ENCODE measurements at places on chromosomes 4 and X.

- no peak for DNase-seq
Observed at GRCh38 chrX:148146121-148146520, 165.0 kb downstream of the FMR1NB start.

- no peak for DNase-seq
Observed at GRCh38 chrX:103562801-103563200, 22.5 kb upstream of the TCEAL4 start.

GRCh38 chrX:15860921-15861320, 6.3 kb upstream of the AP1S2 start:
- no peak for DNase-seq

- DNase-seq, result no peak
Observed at GRCh38 chr4:139243448-139244365, 36.3 kb downstream of the MGARP start.

Measured in stimulated activated CD8-positive, alpha-beta memory T cell treated with anti-CD3 and anti-CD28 coated beads, Interleukin-7, amount 100 ng/mL, for 24 hours (primary cell).